ENCODE measurements at places on chromosomes 12 and 14. TPM values are rescaled to one million over a fixed set of nuclear protein-coding genes. Genes with fewer than 3 reads are reported as not detected.
A peak's percentile ranks its signal among the peaks of the same experiment; 100 is the strongest.

IFNG-AS1 gene
- polyA plus RNA-seq = not detected

DNA sequence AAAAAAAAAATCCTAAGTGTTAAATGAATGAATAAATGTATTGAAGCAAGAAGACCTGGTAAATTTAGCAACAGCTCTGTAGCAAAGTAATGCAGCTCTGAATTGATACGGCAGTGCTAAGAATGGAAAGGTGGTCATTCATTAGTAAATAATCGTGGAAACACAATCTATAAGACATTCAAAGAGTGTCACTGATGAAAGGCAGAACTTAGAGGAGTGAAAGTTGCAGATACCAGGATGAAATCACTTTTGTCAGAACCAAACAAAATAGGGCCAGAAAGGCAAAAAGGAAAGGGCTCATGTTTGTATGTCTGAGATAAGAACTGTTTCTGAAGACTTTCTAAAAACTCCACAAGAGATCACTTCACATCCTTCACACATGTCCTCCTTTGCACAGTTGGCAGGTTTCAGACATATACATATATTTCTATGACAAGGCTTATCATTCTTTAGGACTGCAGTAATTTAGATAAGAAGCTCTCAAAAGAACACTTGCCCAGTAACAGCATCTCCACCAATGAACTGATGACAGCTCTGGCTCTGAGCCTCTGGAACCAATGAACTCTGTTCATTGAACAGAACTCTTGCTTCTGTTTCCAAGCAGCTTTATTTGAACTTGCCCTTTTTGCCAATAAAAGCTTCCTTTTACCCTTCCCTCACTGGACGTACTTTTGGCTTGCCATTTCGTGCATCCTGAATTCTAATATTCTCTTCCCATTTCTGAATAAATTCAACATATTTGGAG is 4.2 kb upstream of the LRR1 start:
- no peak for DNase-seq

DNA sequence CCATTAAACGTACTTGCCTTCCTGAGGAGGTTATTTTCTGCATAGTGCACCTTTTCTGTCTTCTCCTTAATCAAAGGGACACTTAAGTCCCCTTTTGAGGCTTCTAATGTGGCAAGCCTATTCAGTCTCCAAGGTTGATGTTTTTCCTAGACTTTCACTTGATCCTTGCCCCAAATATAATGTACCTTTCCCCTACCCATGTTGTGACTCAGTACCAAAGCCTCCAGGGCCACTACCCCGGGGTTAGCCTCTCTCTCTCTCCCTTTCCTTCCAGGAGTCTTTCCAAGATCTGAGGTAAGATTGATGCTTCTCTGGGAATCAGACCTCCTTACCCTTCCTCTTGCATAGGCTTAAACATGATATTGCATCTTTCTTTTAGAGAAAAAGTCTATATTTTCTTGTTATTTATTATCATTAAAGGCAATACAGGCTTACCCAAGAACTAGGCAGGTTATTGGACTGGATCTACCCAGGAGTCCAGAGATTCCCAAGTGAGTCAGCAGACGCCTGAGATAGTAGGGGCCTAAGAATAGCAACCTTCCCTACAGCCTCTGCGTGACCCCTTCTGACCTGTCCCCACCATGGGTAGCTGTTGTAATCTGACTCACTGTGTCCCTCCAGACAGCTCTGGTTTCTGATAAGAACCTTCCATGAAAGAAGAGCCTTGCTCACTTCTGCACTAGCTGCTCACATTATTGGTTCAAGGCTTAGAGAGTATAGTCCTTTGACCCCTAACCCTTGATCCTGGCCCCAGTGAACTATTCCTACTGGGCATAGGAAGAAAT is 172.9 kb downstream of the ZFP36L1 start:
- no peak for DNase-seq

DNA sequence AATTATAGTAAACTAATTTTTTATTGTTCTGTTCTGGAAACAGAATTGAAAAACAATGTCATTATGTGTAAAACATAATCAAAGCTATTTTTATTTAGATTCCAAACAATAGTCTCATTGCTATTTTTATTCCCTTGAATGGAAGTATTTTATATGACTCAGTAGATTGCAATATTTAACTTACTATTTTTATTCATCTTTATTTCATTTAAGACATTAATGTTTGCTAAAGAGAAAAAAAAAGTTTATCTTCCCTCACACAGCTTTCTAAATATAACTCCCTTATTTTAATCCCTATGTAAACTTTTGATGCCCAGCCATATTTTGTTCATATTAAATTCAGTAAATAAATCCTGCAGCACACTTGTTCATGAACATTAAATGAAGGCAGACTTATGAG is 622.4 kb downstream of the SLC6A15 start:
- DNase-seq = no peak

ARHGEF25 gene
- polyA plus RNA-seq = not detected

DNA sequence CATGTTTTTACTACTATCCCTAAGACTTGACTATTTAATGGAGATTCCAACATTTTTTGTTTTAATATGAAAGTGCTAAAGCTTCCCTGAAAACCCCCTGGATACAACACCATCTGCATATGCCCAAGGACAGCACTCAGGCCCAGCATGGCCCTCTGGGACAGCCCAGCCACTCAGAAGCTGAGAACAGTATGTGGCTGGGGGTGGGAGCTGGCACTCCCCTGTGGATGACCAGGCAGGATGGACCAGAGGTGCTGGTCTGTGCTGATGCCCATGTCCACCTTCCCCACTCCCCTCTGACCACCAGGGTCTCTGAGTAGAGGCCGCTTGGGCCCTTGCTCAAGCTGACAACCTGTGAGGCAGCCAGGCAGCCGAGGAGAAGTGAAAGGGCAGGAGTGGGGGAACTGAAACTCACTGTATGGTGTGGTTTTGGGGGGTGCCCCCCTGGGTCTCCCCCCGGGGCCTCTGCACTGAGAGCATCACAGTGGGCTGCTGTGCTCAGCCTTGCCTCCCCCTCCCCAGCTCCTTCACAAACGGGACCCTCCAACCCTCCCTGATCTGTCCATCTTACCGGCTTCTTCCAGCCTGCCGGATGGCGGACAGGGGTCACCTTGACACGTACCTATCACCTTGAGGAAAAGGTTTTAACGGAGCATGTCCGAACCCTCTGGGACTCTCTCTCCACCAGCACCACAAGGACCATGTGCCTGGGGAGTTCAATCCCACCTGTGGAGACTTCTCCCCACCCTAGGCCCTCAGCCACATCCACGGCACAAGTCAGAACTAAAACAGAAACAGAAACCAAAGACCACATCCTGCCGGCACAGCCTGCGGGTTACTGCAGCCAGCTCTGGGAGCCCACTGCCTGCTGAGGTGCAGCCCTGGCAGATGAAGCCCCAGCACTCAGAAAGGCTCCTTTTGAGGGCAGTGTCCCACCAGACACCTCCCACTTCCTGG is at the start of gene TMEM229B:
TSS of gene TMEM229B (minus strand) at position 785 of the 957 bp plus-strand sequence. CDS start 14,798 bp downstream, outside the sequence.
- peak; percentile 65 for DNase-seq

- no peak for DNase-seq
These were observed 21.0 kb upstream of the AQP2 start for GRCh38 chr12:49929581-49929980.

Data from CD14-positive monocyte (primary cell).